Fibroblast of mammary gland (primary cell): ENCODE measurements at places on chromosomes 13 and 19.

DNA sequence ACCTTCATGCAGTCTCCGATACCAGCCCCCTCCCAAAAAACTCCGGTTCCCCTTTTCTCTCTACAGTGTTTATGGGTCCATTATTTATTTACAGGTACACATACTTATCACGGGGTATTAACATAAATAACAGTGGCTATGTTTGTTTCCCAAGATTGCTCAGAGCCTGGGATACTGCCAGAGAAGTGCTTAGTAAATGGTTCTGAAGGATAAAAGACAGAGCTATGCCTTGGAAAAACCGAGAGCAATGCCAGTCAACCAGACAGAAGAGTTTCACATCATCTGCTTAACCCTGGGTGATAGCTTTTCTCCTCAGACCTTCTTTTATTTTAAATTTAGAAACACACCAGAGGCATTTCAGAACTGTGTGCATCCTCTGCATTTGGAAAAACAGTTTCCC, 61.3 kb downstream of the NUFIP1 start:
- no peak for DNase-seq

DNA sequence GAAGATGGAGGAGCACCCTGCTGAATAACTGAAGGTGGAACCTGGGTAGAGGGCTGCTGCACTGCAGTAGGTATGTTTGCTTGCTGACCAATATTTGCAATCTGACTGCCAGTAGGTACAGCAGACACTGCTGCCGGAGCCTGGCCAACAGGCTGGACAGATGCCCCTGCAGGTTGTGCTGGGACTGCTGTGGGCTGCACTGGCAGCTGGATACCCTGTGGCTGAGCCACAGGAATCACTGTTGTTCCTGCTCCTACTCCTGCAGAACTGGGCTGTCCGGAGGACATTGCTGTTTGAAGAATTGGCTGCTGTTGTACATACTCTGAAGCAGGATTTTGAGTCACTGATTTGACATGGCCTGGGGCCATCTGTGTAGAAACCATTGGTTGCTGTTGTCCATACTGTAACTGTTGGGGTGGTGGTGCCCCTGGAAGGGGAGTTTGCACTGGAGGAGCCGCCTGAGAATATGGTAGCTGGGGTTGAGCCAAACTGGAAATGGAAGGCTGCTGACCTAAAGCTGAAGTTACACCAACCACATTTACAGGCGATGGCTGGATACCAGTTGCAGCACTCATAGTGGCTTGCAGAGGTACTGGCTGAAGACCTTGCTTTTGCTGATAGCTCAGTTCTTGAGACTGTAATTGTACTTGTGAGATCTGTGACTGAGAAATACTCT, 2.2 kb downstream of the TSC22D1 start:
- DNase-seq: peak; percentile 46

- DNase-seq: peak; percentile 45
Observed at GRCh38 chr13:98598043-98598442, 21.1 kb upstream of the STK24 start.

GRCh38 chr13:107234319-107235073, 666.6 kb upstream of the ARGLU1 start:
- no peak for DNase-seq

DNA sequence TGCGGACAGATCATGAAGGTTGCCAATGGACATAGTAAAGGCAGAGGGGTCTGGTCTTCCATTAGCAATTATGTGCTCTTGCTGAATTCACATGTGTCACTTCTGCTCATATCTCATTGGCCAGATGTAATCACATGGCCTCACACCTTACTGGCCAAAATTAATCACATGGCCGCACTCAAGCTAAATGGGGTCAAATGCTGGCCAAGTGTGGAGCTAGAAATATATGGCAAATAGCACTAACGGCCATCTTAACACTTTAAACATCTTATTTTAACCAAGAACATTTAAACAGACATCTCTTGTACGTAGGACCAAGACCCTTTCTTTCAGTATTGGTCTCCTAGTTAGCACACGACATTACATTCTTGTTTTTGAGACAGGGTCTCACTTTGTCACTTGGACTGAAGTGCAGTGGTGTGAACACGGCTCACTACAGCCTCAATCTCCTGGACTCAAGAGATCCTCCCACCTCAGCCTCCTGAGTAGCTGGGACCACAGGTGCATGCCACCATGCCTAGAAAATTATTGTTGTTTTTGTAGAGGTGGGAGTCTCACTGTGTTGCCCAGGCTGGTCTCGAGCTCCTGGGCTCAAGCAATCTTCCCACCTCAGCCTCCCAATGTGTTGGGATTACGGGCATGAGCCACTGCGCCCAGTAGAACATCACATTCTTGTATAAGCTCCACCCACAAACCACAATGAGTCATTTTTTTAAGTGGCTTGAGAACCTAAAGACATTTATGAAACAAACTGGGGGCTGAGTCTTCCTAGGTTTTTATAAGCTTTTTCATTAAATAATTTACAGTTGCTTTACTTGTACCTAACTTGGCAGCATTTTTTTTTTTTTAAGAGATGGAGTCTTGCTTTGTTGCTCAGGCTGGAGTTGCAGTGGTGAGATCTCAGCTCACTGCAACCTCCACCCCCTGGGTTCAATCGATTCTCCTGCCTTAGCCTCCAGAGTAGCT, 2.9 kb upstream of the PTOV1 start:
- peak; percentile 93 for DNase-seq

DNA sequence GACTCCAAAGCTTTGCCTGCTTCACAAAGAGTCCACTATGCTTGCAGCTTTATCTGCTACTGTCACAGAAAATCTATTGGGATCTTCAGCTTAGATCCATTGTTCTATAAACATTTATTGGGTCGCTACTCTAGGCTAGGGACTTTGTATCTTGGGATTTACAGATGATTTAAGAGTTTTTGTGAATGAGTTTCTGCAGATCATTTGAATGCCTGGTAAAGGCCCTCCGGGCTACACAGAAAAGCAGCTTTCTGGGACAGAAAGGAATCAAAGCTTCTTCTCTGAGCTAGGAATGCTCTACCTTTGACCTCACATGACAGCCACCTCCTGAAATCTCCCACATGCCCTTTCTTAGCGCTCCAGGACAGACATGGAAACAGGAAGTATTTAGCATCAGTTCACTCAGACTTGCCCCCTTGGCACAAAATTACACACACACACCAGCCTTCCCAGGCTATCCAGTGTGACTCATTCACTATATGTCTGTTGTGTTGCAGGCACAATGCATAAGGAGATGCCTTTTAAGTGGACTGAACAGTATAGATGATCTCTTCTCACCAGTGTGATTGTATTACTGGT, 492.4 kb downstream of the DACH1 start:
- DNase-seq: no peak

- DNase-seq: peak; percentile 87
Observed at GRCh38 chr13:45119991-45120864, at the start of gene GTF2F2. TSS of gene GTF2F2 (plus strand) at chr13:45120510. CDS start at chr13:45120656, 146 bp downstream.

DNA sequence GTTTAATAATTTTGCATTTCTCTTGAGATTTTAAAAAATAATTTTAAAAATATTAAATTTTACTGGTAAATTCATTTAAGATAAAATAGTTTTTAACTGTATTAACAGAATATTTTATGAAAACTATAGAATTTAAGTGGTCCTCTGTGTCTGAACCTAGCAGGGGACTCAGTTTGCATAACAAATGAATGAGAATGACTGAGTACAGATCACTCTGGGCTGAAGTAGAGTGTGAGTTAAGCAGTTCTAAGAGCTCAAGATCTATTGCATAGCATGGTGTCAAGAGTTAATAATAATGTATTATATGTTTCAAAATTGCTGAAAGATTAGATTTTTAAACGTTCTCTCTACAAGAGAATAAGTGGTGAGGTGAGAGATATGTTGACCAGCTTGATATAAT, 348.3 kb upstream of the SLITRK1 start:
- DNase-seq: no peak

DNA sequence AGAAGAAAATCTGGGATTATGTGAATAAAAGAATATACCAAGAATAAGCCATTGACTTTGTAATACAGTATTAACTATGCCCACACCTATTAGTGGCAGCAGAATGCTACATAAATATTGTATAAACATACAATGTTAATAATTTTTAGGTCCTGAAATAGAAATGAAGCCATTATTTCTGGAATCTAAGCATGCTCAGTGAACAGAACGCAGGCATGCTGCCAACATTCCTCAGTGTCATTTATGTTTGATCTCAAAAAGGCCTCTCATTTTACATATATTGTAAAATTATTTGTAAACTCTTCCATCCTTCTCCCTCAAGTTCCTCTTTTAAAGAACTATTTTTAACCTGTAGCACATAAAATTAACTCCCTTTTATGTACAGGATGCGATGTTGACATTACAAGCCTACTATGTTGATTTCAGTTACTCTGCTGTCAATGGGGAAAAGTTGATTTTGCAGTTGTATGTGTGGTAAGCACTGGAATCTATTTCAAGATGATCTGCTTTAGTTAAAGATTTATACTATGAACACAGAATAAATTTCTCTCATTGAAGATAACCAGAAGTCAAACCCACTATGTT, 118.8 kb downstream of the VWA8 start:
- DNase-seq: no peak

DNA sequence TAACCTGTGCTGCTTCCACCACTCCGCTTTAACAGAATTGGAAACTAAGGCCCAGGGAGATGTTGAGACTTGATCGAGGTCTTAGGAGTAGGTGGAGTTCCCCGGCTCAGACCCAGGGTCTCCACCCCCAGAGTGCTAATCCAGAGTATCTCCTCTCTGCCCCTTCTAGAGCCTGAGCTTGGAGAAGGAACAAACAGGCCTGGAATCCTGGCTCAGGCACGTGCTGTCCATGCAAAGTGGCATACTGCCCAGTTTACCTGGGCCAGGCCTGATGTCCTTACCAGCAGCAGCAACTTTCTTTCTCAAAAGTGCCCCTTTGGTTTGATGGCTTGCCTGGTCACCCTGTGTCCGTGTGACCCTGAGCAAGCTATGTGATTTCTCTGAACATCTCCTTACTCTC, 3.7 kb downstream of the SYNGR4 start:
- no peak for DNase-seq

DNA sequence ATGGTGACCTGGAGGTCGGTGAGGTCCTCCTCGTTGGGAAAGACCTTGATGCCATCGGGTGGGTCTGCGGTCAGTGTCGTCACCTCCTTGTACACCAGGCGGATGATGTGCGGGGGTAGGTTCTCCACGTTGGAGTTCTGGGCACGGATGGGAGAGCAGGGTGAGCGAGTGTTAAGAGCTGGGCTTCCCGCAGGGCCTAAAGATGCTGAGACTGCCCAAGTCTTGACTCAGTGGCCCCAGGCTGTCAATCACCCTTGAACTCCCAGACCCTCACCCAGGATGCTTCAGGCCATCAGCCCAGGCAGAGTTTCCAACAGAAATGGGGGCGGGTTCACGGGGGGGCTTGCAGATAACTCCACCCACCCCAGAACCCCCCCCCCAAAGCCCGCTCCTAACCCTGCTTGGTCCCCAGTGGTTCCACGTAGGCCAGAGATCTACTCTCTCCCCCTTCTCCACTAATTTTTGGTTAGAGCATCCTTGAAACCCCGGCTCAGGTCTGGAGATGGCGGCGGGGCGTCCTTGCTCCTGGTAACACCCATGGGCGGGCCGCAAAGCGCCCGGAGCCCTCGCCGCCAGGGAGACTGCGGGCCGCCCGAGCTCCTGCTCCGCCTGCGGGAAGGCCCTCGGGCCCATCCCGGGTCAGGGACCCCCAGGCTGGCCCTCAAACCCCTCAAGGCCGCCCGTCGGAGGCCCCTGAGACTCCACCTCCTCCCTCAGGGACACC, 600 bp downstream of the UBE2S start:
- peak; percentile 41 for DNase-seq

- DNase-seq: no peak
Observed at GRCh38 chr19:47754206-47755064, 9.1 kb downstream of the NOP53 start.

- peak; percentile 93 for DNase-seq
Observed at GRCh38 chr13:44710576-44710975, 134.4 kb upstream of the TSC22D1 start.

DNA sequence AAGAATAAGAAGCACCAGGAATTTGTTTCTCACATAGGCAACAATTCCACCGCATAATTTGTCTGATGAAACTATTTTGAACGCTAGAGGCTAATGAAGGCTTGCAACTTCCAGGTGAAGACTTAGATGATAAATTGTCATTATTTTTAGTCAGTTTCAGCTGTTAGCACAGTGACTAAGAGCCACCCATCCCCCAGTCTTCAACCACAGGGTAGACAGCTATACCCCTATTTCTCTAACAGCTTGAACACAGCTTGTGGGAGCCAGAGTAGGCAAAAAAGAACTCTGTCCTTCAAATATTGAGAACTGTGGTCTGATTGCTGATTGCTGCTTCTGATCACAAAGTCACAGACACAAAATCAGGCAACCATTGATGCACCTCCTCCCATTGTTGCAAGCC, 1124.8 kb upstream of the PRR20A start:
- no peak for DNase-seq

- peak; percentile 26 for DNase-seq
Observed at GRCh38 chr19:15159251-15159650, 41.5 kb downstream of the NOTCH3 start.

DNA sequence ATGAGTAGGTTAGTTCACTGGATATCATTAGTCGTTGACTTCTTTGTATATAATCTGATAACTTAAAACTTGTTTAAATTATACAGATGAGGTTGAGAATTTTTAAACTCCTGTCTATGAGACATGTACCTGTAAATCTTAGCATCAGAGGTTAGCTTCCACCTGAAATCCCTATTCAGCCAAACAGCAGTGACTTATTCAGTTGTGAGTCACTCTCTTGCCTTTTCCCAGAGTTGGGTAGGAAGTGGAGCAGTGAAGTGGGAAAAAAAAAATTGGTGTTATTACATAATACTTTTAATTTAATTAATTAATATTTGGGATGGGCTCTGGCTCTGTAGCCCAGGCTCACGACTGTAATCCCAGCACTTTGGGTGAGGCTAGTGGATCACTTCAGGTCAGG, 32.9 kb downstream of the ZNF701 start:
- peak; percentile 17 for DNase-seq

GRCh38 chr13:110471156-110471832, 90.2 kb downstream of the RAB20 start:
- DNase-seq: no peak

- peak; percentile 59 for DNase-seq
Observed at GRCh38 chr19:3983936-3984583, 1.2 kb downstream of the EEF2 start.

- DNase-seq: no peak
Observed at GRCh38 chr13:75366380-75367280, 115.3 kb downstream of the TBC1D4 start.

DNA sequence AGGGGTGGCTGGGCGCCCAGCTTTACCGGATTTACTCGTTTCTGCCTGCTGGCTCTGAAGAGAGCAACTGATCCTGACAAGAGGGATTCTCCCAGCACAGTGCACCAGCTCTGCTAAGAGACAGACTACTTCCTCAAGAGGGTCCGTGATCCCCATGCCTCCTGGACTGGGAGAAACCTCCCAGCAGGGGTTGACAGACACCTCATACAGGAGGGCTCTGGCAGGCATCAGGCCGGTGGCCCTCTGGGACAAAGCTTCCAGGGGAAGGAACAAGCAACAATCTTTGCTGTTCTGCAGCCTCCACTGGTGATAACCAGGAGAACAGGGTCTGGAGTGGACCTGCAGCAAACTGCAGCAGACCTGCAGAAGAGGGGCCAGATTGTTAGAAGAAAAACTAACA, 1192.5 kb upstream of the PRR20A start:
- DNase-seq: no peak
